ENCODE measurements at places on chromosomes 7 and 10.

GRCh38 chr10:60778971-60779796, 906 bp downstream of the CDK1 start:
- DNase-seq, result no peak

DNA sequence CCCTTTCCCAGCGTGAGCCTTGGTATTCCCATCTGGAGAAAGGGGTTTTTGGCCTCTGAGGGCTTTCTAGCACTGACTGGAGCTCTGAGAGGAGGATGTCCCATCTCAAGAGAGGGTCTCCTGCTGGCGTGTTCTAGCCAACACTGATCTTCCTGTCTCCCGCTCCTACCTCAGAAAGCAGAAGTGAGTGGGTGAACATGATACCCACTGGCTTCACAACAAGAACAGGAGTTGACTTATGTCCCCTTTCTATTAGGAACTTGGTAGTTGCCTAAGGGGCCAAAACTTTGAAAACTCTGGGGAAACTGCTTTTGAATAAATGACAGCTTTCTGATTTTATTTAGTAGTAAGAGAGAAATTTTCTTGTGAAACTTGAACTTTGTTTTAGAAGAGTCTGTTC, 113.1 kb upstream of the ADCY1 start:
- DNase-seq, result no peak

- no peak for DNase-seq
These were observed 312.7 kb upstream of the IGFBP3 start for GRCh38 chr7:46233585-46234329.

DNA sequence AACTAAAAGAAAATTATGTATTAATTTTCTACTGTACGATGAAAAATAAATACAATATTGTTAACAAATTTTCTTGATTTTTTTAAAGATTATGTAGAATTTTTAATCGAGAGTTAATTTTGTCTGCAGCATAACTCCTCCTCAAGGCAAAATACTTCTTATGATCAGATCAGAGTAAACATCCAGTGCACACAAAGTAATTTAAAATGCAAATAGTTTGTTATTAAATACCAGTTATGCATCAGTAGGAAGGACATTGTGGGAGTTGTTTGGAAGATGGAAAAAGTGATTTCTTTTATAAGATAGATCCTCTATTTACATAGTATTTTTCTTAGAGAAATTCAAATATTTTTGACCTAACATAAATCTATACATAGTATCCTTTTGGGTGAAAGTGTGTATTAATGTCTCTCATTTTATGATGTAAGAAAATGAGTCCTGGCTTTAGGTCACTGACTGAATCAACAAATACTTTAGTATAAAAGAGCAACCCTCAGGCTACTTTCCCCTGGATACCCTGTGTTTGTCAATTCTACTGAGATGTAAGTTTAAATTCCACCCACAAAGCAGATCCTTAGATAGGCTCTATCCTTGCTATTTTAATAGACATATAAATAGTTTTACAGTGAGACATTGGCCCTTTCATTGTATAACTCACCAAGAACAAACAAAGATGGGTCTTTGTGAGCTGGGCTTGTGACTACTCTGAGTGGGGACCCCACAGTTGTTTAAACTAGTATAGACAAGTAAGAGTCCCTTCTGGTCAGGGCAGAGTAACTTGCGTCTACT, 1133.7 kb downstream of the GATA3 start:
- no peak for DNase-seq

GRCh38 chr7:27781188-27781587, 41.2 kb downstream of the TAX1BP1 start:
- no peak for DNase-seq

GRCh38 chr7:27945058-27945795, 205.3 kb downstream of the TAX1BP1 start:
- no peak for DNase-seq

DNA sequence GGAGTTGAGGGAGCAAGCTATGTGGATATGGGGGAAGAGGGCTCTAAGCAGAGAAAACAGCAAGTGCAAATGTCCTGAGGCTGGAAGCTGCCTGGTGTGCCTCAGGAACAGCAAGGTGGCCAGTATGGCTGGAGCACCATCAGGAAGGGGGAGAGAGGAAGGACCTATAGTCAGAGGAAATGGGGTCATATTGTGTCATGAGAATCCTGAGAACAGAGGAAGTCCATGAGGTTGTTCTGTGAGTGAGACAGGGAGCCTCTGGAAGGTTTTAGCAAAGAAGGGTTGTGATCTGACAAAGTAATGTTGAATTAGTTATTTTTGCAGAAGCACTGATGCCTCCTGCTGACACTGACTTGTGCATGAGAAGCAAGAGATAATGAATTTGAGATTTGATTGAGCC, 204.3 kb downstream of the PTEN start:
- DNase-seq, result no peak

- no peak for DNase-seq
These were observed 47.8 kb downstream of the HERPUD2 start for GRCh38 chr7:35647171-35647574.

DNA sequence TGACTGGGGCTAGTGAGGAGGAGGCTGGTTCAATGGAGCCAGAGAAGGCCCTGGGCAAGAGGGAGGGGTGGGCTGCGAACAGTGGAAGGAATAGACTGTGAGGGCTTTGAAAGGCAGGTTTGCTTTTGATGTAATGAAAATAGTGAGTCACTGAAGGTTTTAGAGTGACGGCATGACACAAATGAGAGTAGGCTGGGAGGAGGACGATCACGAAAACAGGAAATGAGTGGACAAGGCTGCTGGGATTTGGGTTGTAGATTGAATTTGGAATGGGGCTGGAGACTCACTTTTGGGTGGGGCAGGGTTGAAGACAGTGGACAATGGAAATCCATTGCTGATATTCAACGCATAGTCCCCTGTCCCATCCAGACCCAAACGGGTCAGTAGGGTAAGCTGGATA, 139.6 kb downstream of the CDH23 start:
- DNase-seq, result no peak

DNA sequence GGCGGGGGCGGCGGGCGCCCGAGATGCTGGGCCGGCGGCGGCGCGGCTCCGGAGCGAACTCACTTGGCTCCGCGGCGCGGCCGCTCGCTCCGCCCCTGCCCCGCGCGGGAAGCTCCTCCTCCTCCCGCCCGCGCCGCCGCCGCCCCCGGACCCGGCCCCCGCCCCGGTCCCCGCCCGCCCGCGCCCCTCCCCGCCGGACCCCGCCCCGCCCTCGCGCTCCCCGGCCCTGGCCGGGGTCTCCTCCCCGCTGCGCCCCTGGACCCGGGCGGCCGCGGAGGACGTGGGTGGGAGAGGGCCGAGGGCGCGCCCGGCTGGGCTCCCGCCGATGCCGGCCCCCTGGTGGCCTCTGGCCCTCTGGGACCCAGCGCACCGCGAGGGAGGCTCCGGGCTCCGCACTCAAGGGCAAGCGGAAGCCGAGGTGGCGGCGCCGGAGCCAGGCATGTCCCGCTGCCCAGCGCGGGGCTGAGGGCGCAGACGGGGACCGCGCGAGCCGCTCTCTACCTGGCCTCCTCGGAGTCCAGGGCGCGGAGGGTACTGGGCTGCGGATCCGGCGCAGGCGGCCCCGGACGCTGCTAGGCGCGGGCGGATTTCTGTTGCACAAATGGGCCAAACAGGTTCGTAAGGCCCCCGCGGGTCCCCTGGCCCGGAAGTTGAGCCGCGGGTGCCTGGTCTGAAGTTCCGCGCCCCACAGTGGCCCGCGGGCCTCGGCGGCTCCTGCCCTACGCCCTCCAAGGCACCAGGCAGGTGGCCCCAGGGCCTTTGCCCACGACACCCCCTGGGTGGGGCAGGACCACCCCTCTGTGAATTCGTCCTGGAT, at the start of gene TCERG1L:
TCERG1L (minus strand) TSS at position 61 of the 817 bp plus-strand sequence. CDS start 86 bp downstream, outside the sequence.
- DNase-seq, result peak; percentile 21

DNA sequence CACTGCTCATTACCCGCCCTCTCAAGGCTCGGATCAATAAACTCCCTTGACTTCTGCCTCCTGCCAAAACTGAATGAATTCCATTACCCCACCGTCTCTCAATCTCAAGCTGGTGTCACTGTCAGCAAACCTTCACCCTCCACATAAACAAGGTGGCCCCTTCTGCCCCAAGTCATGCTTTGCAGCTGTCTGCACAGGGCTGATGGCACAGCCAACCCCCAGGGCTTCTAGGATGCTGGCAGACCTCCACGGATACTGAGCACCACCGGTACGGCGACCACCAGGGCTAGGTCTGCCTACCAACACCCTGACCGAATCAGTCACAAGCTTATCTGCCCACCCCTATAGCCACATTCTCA, 46.1 kb downstream of the PARD3 start:
- no peak for DNase-seq

DNA sequence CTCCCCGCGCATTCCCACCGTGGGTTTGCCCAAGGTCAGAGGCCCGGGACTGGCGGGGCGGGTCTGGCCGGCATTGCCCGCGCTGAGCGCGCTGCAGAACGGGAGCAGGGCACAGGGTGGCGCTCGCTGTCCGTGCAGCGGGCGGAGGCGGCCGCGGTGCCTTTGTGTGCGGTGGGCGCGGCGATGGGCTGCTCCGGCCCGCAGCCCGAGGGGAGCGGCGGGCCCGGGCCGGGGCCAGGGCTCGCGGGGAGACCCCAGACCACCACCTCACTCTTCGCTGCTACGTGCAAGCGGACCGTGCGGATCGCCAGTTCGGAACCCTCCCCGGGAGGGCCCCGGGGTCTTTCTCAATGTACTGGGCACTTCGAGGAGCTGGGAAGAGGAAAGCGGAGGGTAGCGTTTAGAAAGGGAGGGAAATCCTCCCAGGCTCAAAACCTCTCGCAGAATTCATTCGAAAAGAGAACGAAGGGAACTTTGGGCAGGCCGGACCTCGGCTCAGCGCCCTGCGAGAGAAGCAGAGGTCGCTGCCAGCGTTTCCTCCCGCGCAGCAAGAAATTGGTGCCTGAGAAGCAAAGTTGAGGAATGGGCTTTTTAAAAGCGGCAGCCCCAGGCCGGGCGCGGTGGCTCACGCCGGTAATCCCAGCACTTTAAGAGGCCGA, 8.5 kb downstream of the SP8 start:
- DNase-seq, result no peak

- no peak for DNase-seq
These were observed 476 bp upstream of the ZFYVE27 start for GRCh38 chr10:97736403-97736901.

DNA sequence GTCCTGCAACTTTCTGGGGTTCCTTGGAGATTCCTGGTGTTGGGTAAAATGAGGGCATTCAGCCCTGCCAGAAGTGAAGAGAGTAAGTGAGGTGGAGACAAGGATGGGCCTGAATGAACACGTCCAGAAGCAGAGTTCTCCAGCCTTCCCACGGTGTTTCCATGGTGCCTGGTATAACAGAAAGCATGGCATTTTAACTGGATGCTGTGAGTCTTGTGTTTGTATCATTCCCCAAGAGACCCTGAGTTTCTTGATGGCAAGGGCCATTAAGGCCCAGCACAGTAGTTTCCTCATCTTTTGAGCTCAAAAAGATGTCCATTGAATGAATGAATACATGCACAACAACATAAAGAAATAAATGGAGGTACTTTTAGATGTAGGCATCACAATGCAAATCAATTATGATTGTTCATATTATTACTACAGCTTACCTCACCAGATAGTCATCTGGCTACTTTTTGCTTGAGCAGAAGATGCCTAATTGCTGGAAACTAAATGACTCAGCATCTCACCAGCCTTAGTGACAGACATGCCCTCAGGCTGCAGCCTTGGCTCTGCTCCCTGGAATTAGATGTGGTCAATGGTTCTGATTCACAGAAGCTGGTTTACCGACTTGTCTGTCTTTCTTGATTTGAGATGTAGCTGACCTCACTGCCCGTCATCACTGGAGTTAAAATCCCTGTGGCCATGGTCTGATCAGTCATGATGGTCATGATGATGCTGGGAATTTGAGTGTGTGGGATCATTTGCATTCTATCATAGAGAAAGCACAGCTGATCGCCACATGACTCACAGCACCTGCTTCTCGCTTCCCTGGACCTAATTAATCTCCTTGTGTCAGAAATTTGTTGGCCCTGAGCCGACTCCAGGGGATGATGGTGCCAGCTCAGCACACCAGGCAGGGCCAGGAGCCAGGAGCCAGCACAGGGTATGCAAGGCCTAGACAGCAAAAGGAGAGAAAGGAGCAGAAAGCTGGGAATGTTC, 83.9 kb downstream of the CXCL12 start:
- no peak for DNase-seq

Measured in GM12891 (cell line).